Kidney (tissue), 22 donors: ENCODE measurements at places on chromosomes 16 and 17. TPM values are rescaled to one million over a fixed set of nuclear protein-coding genes. Genes with fewer than 3 reads are reported as not detected.

KCNG4 gene
- total RNA-seq: not detected

PPM1E gene
- 0.82 TPM for total RNA-seq

ANKRD40CL gene
- total RNA-seq: not detected

COPZ2 gene
- 24.9 TPM for total RNA-seq

ARL5C gene
- not detected for total RNA-seq

PLEKHG4 gene
- 10.1 TPM for total RNA-seq

DNAH3 gene
- total RNA-seq: 0.57 TPM

KRTAP4-5 gene
- total RNA-seq: not detected

CAPNS2 gene
- total RNA-seq: 0.85 TPM

C17orf107 gene
- total RNA-seq: 4.4 TPM

SMPD3 gene
- 0.72 TPM for total RNA-seq

TMEM235 gene
- total RNA-seq: not detected

C16orf92 gene
- total RNA-seq: not detected

MPP2 gene
- 1.2 TPM for total RNA-seq

CA4 gene
- total RNA-seq: 25.3 TPM

SETD1A gene
- total RNA-seq: 18.8 TPM

CASKIN2 gene
- total RNA-seq: 98.6 TPM

SARM1 gene
- total RNA-seq: 23.8 TPM

PRAC1 gene
- total RNA-seq: not detected

NR1D1 gene
- 30.8 TPM for total RNA-seq

ARL16 gene
- 34.7 TPM for total RNA-seq

HSPB9 gene
- total RNA-seq: not detected

CSH1 gene
- not detected for total RNA-seq

SSTR5 gene
- 6.7 TPM for total RNA-seq

TOP2A gene
- total RNA-seq: 2.7 TPM
